Left ventricle myocardium inferior (tissue), 1 donor: ENCODE measurements at places on chromosomes 4 and X.

GRCh38 chr4:121071640-121072223 is 603 bp downstream of the NDNF start:
- H3K27ac ChIP-seq = peak overlapping the region; percentile 82
- H3K4me3 ChIP-seq = peak overlapping the region; percentile 80
- H3K36me3 ChIP-seq = no peaks in the 10 kb centered on the region
- no peak for DNase-seq
- H3K4me1 ChIP-seq = peaks cover 24% of the 10 kb centered on the region
- peaks cover 11% of the 10 kb centered on the region for H3K27me3 ChIP-seq

DNA sequence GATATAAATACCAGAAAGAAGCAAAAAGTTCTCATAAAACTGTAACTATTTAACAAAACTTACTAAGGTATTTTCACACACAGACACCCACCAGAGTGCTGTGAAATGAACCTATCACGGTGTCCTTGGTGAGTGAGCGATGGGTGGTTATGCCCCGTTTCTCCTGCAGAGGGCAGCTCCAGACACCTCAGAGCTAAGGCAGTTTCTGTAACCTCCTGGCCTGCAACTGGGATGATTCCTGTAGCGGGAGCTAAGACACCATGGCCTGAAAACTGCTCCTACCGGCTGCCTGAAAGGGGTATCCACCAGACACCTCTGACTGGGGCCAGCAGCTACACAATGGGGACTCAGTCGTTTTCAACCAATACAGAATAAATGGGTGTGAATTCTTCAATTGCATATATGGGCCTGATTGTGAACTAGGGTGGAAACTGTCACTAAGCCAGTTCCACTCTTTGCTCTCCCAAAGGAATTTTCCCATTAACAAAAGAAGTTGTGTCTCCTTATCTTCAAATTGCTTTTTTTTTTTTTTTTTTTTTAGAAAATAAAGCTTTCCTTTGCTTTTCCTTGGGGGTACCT is 2375.8 kb upstream of the TENM3 start:
- H3K4me1 ChIP-seq = no peaks in the 10 kb centered on the region
- H3K27ac ChIP-seq = no peak overlapping the region
- no peaks in the 10 kb centered on the region for H3K36me3 ChIP-seq
- DNase-seq = no peak

DNA sequence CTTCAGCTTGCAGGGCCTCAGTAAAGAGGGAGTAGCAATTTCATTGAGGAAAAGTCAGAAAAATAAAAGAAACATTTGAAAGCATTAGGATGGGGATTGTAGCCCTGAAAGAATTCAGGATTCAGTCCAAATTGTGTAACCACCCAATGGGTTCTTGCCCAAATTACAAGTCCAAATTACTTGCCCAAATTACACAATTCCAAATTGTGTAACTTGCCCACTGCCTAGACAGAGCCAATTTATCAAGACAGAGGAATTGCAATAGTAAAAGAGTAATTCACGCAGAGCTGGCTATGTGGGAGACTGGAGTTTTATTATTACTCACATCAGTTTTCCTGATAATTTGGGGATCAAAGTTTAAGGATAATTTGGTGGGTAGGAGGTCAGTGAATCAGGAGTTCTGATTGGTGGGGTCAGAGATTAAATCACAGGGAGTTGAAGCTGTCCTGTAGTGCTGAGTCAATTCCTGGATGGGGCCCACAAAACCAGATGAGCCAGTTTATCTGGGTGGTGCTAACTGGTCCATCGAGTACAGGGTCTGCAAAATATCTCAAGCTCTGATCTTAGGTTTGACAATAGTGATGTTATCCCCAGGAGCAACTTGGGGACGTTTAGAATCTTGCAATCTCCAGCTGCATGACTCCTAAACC is 18.1 kb upstream of the PAGE5 start:
- H3K4me3 ChIP-seq = no peak overlapping the region
- no peak overlapping the region for H3K27ac ChIP-seq
- H3K27me3 ChIP-seq = no peaks in the 10 kb centered on the region
- no peak for DNase-seq

DNA sequence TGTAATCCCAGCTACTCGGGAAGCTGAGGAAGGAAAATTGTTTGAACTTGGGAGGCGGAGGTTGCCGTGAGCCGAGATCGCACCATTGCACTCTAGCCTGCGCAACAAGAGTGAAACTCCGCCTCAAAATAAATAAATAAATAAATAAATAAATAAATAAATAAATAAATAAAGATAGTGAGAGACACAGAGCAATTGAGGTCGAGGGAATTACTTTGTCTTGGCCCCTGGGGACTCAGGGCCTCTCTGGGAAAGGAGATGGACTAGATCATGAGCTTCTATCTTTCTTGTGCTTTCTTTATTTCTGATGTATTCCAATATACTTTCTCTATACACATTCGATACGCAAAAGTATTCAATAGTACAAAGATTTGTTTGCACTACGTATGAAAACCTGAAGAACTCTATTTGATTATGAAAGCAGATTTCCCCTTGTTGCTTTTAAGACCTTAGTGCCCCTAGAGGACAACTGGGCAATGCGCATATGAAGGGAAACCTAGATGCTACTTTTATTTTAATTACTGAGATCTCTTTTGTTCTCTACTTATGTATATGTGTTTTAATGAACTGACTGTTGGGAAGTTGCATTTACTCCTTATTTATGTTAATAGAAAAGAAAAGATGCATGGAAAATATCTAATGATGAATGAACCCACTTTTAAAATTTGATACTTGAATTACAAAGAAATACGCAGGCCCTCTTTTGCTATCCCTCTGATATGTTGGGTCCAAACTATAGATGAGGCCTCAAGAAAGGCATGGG is 12.8 kb upstream of the ELOVL6 start:
- H3K36me3 ChIP-seq = no peaks in the 10 kb centered on the region
- H3K27ac ChIP-seq = no peak overlapping the region
- H3K27me3 ChIP-seq = peaks cover 2% of the 10 kb centered on the region
- DNase-seq = no peak

DNA sequence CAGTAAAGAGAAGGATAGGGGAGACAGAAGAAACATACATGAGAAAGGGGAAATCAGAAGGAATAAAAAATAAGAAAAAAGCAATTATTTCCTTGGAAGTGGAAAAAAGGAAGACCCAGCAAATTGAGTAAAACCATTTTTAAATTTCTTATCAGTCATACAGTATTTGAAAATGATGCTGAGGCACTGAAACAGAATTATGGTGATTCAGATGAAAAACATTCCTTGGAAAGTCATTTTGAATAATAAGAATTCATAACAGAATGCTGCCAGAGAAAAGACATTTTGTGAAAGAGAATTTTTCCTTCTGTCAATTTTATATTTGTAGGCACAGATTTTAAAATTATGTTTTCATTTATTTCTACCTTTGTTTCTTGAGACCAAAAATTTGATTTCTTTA is 895.5 kb upstream of the EPHA5 start:
- H3K27me3 ChIP-seq = no peaks in the 10 kb centered on the region
- H3K27ac ChIP-seq = no peak overlapping the region
- H3K4me1 ChIP-seq = no peaks in the 10 kb centered on the region
- no peaks in the 10 kb centered on the region for H3K36me3 ChIP-seq

DNA sequence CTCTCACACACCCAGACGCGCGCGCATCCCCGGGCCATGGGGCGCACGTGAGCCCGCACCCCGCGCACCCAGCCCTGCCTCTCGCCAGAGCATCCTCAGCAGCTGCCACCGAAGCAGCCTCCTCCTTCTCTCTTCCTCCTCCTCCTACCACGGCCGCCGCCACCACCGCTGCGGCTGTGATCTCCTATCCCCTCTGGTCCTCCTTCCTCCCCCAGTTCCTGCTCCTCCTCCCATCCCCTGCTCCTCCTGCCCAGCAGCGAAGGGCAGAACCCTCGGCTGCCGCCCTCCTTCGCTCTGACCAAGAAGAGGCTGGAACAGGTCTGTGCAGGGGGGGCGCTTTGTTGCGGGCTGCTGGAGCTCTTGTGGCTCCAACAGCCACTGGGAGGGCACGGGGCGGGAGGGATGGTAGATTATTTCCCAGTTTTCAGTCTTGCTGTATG is 148.7 kb upstream of the CHRDL1 start:
- H3K36me3 ChIP-seq = no peaks in the 10 kb centered on the region
- peaks cover 6% of the 10 kb centered on the region for H3K27me3 ChIP-seq
- H3K4me1 ChIP-seq = no peaks in the 10 kb centered on the region
- no peak overlapping the region for H3K4me3 ChIP-seq
- no peak overlapping the region for H3K27ac ChIP-seq

GRCh38 chr4:148052448-148052847 is 320.6 kb downstream of the ARHGAP10 start:
- H3K4me1 ChIP-seq = peaks cover 88% of the 10 kb centered on the region
- peaks cover 5% of the 10 kb centered on the region for H3K36me3 ChIP-seq
- no peak for DNase-seq
- H3K27ac ChIP-seq = peak overlapping the region; percentile 90
- no peak overlapping the region for H3K4me3 ChIP-seq

- H3K27ac ChIP-seq = peak overlapping the region; percentile 91
- no peak overlapping the region for H3K4me3 ChIP-seq
- H3K4me1 ChIP-seq = peaks cover 30% of the 10 kb centered on the region
- no peaks in the 10 kb centered on the region for H3K36me3 ChIP-seq
- H3K27me3 ChIP-seq = peaks cover 32% of the 10 kb centered on the region
- no peak for DNase-seq
Observed at GRCh38 chrX:1486177-1486576, 33.5 kb upstream of the ASMTL start.

GRCh38 chr4:47899639-47900038 is 14.7 kb downstream of the NFXL1 start:
- H3K27ac ChIP-seq = no peak overlapping the region
- H3K4me1 ChIP-seq = no peaks in the 10 kb centered on the region
- H3K4me3 ChIP-seq = no peak overlapping the region
- no peak for DNase-seq
- peaks cover 82% of the 10 kb centered on the region for H3K36me3 ChIP-seq

DNA sequence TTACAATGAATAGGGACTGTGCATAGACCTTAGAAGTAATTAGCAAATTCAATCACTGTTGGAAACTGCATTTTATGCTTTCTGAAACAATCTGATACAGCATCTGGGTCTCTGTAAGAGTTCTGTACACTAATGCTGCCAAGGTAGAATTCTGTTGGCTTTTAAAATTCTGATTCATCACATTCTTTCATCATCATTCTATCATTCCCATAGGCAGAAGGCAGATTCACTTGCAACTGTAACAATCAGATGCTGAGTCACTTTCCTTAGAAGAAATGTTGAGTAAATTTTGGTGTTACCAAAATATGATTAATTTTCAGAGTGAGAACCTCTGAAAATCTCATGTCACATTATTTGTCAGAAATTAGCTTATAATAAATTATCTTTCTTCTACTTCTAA is 267.2 kb downstream of the MAPK10 start:
- no peaks in the 10 kb centered on the region for H3K4me1 ChIP-seq
- H3K27ac ChIP-seq = no peak overlapping the region
- no peaks in the 10 kb centered on the region for H3K36me3 ChIP-seq
- no peak overlapping the region for H3K4me3 ChIP-seq
- no peak for DNase-seq

- no peak overlapping the region for H3K4me3 ChIP-seq
- H3K36me3 ChIP-seq = no peaks in the 10 kb centered on the region
Observed at GRCh38 chr4:56531823-56532222, 26.2 kb downstream of the ARL9 start.

- peaks cover 87% of the 10 kb centered on the region for H3K4me1 ChIP-seq
- H3K4me3 ChIP-seq = no peak overlapping the region
- H3K36me3 ChIP-seq = no peaks in the 10 kb centered on the region
- H3K27me3 ChIP-seq = peaks cover 33% of the 10 kb centered on the region
- peak overlapping the region; percentile 79 for H3K27ac ChIP-seq
- peak; percentile 15 for DNase-seq
Observed at GRCh38 chr4:3470244-3471097, 7.4 kb downstream of the DOK7 start.

DNA sequence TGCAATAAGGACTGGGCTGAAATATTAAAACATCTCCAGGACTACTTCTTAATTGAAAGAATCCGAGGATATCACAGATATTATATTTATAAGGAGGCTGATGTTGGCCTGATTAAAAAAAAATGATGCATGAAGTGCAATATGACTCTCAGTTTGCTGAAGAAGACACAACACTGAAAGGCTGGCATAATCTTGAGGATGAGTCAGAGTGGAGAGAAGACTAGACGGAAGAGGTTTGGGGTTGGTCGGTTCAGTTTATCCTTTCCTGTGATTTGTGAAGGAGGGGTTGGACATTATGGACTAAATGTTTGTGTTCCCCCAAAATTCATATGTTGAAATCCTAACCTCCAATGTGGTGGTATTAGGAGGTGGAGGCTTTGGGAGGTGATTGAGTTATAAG is 170.3 kb downstream of the CORIN start:
- no peak for DNase-seq
- H3K27ac ChIP-seq = no peak overlapping the region
- H3K27me3 ChIP-seq = no peaks in the 10 kb centered on the region
- peaks cover 10% of the 10 kb centered on the region for H3K4me1 ChIP-seq

- no peak overlapping the region for H3K27ac ChIP-seq
- no peaks in the 10 kb centered on the region for H3K27me3 ChIP-seq
Observed at GRCh38 chr4:101556842-101557241, 209.5 kb upstream of the PPP3CA start.

DNA sequence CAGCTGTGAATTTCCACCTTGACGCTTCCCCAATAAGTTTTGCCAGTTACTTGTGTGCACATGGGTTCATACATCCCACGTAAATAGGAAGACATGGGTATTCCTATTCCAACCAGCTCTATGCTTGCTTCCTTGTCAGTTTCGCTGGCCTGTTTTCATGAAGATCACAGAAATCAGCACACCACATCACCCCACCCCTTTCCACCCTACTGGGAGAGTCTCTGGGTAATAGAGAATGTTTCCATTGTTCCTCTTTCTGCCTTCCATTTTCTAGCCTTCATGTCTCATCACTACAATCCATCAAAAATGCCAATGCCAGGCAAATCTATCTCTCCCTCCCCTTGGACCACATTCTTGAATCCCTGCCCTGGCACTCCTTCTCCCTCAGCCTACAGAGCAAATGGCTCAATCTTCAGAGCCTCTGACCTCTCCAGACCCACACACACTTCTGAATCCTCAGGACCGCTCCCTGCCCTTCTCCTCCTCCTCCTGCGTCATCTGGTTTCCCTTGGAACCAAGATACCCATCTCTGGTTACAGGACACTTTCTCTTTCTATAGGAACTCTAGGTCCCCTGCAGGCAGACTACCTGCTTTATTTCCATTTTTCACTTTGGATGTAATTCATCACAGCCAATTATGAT is 323.3 kb downstream of the DHX15 start:
- no peaks in the 10 kb centered on the region for H3K27me3 ChIP-seq
- no peaks in the 10 kb centered on the region for H3K36me3 ChIP-seq
- no peak overlapping the region for H3K4me3 ChIP-seq
- no peak for DNase-seq
- H3K27ac ChIP-seq = no peak overlapping the region

DNA sequence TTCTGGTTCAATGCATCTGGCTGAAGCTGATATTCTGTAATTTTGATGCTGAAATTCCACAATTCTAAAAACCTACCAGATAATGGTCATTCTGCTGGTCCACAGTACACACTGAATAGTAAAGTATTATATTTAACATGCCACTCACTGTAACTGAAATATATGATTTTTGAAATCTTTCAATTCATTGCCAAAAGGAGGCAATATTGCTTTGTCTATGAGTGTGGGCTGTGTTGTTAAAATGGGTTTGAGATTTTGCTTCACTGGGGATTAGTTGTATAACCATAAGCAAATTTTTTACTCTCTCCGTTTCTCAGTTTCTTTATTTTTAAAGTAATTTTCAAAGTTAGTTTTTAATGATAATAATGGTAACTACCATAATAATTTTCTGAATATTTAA is 1404.1 kb upstream of the IGFBP7 start:
- H3K27me3 ChIP-seq = no peaks in the 10 kb centered on the region
- no peak overlapping the region for H3K27ac ChIP-seq
- no peak for DNase-seq
- no peaks in the 10 kb centered on the region for H3K4me1 ChIP-seq

GRCh38 chrX:75957107-75957610 is 172.1 kb upstream of the MAGEE2 start:
- no peaks in the 10 kb centered on the region for H3K27me3 ChIP-seq
- H3K27ac ChIP-seq = no peak overlapping the region
- no peak overlapping the region for H3K4me3 ChIP-seq
- no peaks in the 10 kb centered on the region for H3K36me3 ChIP-seq
- no peak for DNase-seq
- H3K4me1 ChIP-seq = no peaks in the 10 kb centered on the region
